ENCODE measurements at places on chromosomes 6 and 20.

DNA sequence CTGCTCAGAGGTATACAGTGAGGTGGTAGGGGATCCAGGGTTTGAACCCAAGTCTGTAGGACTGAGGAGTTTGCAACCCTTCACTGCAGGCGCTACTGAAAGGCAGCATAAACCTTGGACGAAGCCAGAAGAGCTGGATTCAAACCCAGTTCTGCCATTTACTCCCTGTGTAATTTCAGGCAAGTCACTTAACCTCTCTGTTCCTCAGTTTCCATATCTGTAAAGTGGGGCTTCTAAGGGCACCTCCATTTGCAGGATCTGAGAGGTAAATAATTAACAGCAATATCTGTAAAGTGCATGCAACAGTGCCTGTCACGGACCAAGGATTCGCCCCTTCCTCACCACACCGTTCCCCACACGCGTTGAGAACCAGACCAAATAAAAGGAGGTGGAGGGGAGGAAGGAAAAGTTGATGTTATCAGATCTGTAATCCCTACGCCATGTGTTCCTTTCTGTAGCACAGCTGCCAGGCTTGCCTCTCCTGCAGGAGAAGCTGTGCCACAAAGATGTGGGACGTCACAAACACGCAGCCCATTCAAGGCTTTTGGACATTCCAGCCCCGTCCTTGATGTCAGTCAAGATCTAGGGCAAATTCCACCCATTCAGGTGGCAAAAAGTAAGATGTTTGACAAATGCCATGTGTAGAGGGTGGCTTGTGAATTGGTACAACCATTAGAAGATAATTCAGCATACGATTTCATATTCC lies 9.8 kb downstream of the RIPOR3 start:
- DNase-seq = no peak

GRCh38 chr6:9977411-9977810 lies 437.5 kb downstream of the TFAP2A start:
- H3K27ac ChIP-seq = no peak overlapping the region
- H3K27me3 ChIP-seq = no peaks in the 10 kb centered on the region
- H3K36me3 ChIP-seq = no peaks in the 10 kb centered on the region
- H3K4me1 ChIP-seq = no peaks in the 10 kb centered on the region
- DNase-seq = no peak
- H3K4me3 ChIP-seq = no peak overlapping the region

- DNase-seq = no peak
- H3K4me1 ChIP-seq = no peaks in the 10 kb centered on the region
- peaks cover 40% of the 10 kb centered on the region for H3K27me3 ChIP-seq
Measured at GRCh38 chr6:46234156-46234556, 63.4 kb upstream of the ENPP5 start.

DNA sequence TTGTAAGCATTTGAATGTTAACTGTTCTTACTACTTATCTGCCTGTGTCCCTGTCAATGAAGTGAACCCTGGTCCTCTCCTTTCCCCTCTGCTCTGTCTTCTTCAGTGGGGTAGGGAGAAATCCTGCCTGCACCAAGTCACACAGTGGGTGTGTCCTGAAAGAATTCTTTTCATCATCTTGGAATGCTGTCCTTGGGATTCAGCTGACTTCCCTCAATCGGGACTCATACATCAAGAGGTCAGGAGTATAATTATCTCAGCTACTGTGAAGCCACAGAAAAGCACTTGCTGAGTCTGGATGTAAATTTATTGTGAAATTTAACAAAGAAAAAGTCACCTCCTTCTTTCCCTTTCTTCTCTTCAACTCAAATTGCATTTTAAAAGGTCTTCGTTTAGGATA lies 328.5 kb downstream of the SOX4 start:
- H3K4me1 ChIP-seq = no peaks in the 10 kb centered on the region
- DNase-seq = no peak
- H3K27ac ChIP-seq = no peak overlapping the region
- H3K4me3 ChIP-seq = no peak overlapping the region
- H3K36me3 ChIP-seq = no peaks in the 10 kb centered on the region

GRCh38 chr6:90466154-90466940 lies 120.5 kb downstream of the MAP3K7 start:
- H3K4me1 ChIP-seq = peaks cover 36% of the 10 kb centered on the region
- DNase-seq = no peak
- no peaks in the 10 kb centered on the region for H3K27me3 ChIP-seq
- H3K36me3 ChIP-seq = no peaks in the 10 kb centered on the region
- H3K27ac ChIP-seq = peak overlapping the region; percentile 29

DNA sequence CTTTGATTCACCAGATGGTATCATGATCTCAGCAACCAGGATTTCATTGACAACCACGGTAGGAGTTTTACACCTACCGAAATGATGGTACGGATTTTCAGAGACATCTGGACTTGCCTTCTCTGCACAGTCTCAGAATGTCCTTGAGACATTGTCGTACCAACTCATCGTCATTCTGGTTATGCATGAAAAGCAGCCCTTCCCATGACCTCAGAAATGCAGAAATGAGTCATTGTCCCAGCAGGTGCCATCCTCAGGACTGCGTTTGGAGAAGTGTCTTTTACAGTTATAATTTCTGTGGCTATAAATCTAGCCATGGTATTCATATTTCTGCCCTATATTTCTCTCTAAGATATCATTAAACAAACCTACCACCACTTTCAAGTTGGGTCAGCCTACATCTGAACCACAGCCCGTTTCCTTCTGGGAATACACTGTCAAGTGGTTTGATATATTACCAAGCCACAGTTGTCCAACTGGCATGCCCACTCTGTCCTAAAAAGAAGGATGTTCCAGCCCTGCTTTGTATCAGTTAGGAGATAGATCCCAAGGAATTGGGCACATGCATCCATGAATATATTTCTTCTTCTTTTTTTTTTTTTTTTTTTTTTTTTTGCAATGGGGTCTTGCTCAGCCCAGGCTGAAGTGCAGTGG lies 7.5 kb upstream of the BFSP1 start:
- peaks cover 46% of the 10 kb centered on the region for H3K27me3 ChIP-seq
- H3K4me1 ChIP-seq = peaks cover 10% of the 10 kb centered on the region

DNA sequence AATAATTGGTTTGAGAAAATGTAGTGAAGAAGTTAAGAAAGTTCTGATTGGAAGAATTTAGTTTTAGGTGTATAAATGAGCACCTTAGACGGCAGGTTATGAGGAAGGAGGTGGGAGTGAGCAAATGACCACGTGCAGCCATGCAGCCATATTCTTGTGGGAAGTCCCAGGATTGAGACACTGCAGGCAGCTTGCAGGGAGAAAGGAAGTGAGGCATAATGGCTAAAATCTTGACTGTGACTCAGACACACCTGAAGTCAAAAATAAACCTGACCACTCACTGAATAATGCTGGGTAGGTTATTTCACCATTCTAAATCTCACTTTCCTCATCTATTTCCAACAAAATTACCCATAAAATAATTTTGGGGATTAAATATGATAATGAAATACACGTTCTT lies 16.6 kb downstream of the DSE start:
- no peaks in the 10 kb centered on the region for H3K36me3 ChIP-seq
- peaks cover 26% of the 10 kb centered on the region for H3K4me1 ChIP-seq
- DNase-seq = no peak
- H3K27ac ChIP-seq = peak overlapping the region; percentile 8

DNA sequence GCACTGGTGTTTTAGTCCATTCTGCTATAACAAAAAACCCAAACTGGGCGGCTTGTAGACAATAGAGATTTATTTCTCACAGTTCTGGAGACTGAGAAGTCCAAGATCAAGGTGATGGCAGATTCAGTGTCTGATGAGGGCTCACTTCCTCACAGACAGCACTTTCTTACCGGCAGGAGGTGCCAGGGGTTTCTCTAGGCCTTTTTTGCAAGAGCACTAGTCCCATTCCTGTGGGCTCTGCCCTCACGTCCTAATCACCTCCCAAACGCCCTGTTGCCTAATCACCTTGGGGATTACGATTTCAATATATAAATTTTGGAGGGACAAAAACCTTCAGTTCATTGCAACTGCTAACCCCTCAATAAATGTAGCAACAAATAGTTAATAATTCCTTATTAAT lies 140.0 kb upstream of the SGK1 start:
- H3K4me3 ChIP-seq = no peak overlapping the region
- peaks cover 2% of the 10 kb centered on the region for H3K4me1 ChIP-seq
- H3K36me3 ChIP-seq = no peaks in the 10 kb centered on the region

DNA sequence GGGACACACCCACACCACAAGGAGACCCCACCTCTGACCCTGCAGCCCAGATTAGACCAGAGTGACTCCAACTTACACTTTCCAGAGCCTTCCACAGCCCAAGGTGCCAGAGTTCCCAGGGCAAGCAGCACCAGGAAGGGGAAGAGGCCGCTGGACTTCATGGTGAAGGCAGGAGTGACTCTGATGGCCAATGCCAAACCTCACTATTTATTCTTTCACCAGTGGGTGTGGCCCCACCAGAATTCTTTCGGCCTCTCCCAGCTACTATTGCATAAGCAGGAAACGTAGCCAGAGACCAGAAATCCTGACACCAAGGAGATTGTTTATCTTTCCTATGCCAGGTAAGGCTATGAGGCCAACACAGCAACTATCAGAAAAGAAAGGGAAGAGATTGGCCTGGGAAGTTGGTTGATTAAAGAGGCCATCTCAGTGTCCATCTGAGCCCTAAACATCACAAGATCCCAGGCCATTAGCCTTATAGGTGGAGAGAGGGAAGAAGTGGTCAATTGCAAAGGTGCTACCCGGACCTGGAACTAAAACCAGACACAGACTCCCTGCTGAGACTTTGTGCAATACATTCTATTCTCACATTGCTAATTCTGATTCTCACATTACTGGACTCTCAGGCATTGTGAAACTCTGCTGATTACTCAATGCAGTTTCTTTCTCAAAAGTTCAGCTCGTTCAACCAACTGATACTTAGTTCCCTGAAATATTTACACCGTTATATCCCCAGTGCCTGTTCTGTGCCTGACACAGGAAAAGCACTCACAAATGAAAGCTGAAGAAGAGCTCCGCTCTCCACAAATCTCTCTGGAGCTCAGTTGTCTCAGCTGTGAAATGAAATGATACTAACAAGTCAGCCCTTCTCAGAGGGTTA lies at the start of gene SLPI:
TSS of gene SLPI (minus strand) at position 182 of the 880 bp plus-strand sequence. CDS start at position 161, 21 bp downstream.
- no peak for DNase-seq
- peaks cover 5% of the 10 kb centered on the region for H3K4me1 ChIP-seq
- H3K27me3 ChIP-seq = peaks cover 77% of the 10 kb centered on the region
- H3K4me3 ChIP-seq = peak within 1 kb of the TSS; percentile 7
- H3K36me3 ChIP-seq = peaks cover 9% of the 10 kb centered on the region

GRCh38 chr6:136728976-136729515 lies 63.2 kb downstream of the MAP3K5 start:
- H3K4me1 ChIP-seq = peaks cover 48% of the 10 kb centered on the region
- peak overlapping the region; percentile 5 for H3K27ac ChIP-seq
- no peaks in the 10 kb centered on the region for H3K27me3 ChIP-seq
- peaks cover 3% of the 10 kb centered on the region for H3K36me3 ChIP-seq
- H3K4me3 ChIP-seq = no peak overlapping the region

DNA sequence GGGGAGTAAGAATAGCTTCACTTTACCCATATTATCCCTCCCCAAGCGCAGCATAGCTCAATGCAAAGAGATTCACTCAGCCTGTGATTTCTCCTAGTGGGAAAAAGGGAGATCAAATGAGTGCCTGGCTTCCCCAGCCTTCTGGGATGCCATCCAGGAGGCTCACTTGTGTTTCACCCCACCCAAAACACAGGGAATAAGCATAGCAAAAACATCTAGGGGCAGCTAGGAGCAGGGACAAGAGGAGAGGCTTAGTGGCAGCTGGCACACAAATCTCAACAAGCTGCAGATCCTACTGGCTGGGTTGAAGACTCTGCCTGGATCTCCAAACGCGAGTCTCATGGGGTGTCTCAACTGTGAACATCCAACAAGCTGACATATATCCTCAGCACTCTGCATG lies 715.8 kb downstream of the RNF144B start:
- H3K4me3 ChIP-seq = no peak overlapping the region
- no peaks in the 10 kb centered on the region for H3K4me1 ChIP-seq
- H3K27me3 ChIP-seq = no peaks in the 10 kb centered on the region
- no peak for DNase-seq

GRCh38 chr6:33952016-33952415 lies 148.2 kb upstream of the MLN start:
- peaks cover 2% of the 10 kb centered on the region for H3K36me3 ChIP-seq
- DNase-seq = no peak
- H3K27ac ChIP-seq = no peak overlapping the region
- peaks cover 2% of the 10 kb centered on the region for H3K4me1 ChIP-seq
- no peak overlapping the region for H3K4me3 ChIP-seq

- H3K27me3 ChIP-seq = no peaks in the 10 kb centered on the region
- H3K4me3 ChIP-seq = no peak overlapping the region
- peak overlapping the region; percentile 75 for H3K27ac ChIP-seq
- H3K4me1 ChIP-seq = peaks cover 9% of the 10 kb centered on the region
Measured at GRCh38 chr20:57662456-57663240, 42.4 kb upstream of the ZBP1 start.
